Dorsolateral prefrontal cortex (tissue), 122 donors: ENCODE measurements at places on chromosomes 6 and 20.

DNA sequence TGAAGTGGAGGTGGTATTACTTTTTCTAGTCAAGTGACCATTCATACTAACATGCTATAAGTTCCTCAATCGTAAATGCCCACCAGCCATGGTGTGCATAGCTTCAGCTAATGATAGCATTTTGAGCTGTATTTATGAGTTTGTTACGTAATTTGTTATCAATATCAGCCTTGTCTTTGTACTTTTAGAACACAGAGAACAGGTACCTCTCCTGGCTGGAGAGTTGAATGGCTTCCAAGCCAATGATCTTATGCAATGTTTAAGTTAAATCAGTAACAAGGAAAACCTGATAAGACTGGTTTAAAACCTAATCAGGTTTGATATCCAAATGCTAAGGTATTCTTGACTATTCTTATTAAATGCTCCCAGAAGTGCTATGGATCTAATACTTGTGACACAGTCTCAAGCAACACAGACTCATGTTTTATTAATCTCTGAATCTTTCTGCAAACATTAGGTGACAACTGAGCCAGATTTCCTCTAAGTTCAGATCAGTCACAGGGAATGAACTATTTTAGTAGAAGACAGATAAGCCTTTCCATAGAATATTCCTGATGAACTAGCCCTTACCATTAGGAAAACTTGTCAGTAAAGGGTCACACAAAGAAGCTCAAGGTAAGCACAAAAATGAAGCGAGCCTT is 154.8 kb downstream of the PTPRK start:
- no peak for DNase-seq

- no peak for DNase-seq
Observed at GRCh38 chr20:25860531-25861150, 164.0 kb upstream of the ZNF337 start.

DNA sequence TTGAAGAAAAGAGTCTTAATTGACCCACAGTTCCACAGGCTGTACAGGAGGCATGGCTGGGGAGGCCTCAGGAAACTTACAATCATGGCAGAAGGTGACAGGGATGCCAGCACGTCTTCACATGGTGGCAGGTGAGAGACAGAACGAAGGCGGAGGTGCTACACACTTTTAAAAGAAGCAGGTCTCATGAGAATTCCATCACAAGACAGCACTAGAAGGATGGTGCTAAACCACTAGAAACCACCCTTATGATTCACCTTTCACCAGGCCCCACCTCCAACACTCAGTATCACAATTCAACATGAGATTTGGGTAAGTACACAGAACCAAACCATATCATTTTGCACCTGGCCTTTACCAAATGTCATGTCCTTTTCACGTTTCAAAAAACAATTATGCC is 20.9 kb downstream of the TAGAP start:
- DNase-seq, result no peak

DNA sequence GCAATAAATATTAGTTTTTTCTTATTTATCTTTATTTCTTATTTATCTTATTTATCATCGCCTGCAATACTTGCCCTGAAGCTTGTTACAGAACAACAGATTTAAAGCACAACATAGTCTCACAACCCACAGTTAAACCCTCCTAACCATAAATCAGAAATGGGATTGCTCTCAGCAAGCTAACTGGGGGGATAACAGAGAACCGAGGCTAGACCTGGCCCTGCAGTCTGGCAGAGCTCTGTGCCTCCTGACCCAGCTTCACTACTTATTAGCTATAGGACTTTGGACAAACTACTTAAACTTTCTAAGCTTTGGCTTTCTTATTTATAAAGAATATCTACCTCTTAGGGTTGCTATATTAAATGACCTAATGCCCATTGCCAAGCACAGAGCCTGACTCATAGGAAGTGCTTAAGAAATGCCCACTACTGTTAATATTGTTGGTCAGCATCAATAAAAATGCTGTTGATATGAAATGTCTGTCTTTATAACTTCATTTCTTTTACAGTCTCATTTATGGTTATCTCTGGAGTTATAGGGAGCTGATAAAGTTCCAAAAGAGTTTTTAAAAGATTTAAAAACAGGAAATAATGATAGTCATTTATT is 87.9 kb upstream of the BEND6 start:
- DNase-seq, result no peak

DNA sequence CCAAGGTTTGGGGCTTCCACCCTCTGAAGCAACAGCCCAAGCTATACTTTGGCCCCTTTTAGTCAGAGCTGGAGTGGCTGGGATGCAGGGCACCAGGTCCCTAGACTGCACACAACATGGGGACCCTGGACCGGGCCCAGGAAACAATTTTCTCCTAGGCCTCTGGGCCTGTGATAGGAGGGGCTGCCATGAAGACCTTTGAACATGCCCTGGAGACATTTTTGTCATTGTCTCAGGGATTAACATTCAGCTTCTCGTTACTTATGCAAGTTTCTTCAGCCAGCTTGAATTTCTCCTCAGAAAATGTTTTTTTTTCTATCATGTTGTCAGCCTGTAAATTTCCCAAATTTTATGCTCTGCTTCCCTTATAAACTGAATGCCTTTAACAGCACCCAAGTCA is 82.3 kb downstream of the LRRC1 start:
- DNase-seq, result no peak

- no peak for DNase-seq
Observed at GRCh38 chr6:107230024-107230423, 114.7 kb upstream of the BEND3 start.
